Stimulated activated CD8-positive, alpha-beta memory T cell treated with anti-CD3 and anti-CD28 coated beads, Interleukin-4, amount 100 ng/mL, for 48 hours (primary cell): ENCODE measurements at places on chromosomes 1 and 21.

DNA sequence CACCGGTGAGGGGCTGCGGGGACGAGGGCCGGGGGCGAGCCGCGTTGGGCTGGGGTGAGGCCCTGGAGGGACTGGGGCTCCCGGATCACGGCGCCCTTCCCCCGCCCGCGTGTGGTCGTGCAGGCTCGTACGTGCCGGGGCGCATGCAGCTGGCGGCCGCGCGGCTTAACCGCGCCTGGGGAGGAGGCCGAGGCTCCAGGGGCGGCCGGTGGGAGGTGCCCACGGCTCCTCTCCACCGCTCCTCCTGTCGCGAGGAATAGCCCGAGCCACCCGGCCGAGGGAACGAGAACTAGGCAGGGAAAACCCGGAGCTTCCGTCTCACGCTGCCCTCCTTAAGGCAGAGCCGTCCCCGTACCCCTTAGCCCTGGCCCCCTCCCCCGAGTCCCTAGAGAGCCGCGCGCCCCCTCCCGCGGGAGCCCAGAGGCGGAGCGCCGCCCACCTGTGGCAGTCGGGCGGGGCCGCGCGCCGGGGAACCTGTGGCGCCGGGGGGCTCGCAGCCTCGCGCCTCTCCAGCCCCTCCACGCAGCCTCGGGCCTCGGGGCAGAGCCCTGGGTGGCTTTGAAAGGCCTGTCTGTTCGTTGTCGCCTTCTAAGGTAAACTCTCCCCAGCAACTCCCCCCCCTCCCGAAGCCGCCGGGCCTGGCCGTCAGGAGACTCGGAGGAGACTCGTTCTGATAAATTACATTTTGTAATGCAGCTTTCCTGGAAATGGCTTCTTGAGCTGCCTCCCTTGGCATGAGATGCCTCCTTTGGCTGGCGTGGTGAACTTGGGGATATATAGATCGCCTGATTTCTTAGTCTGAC lies 746 bp downstream of the AK4 start:
- peak; percentile 70 for DNase-seq

- DNase-seq: no peak
Measured at GRCh38 chr1:162405800-162406199, 6.1 kb downstream of the SH2D1B start.

DNA sequence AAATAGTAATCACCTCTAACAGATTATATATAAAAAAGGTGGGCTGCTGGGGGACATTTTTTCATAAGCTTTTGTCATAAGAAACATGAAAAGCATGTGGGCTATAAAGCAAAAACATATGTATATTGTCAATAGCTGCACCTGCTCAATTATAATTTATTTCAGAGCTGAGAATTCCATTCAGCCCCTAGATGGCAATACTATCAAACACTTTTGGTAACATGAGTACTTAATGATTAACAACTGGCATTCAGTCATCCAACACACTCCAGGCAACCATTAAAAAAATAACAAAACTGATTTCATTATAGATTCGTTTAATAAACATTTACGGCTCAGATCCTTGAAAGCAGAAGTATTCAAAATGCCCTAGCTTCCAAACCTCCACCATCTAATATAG lies 115.1 kb downstream of the KCTD3 start:
- no peak for DNase-seq

- DNase-seq: no peak
Measured at GRCh38 chr1:205258261-205258691, 30.5 kb downstream of the TMCC2 start.

DNA sequence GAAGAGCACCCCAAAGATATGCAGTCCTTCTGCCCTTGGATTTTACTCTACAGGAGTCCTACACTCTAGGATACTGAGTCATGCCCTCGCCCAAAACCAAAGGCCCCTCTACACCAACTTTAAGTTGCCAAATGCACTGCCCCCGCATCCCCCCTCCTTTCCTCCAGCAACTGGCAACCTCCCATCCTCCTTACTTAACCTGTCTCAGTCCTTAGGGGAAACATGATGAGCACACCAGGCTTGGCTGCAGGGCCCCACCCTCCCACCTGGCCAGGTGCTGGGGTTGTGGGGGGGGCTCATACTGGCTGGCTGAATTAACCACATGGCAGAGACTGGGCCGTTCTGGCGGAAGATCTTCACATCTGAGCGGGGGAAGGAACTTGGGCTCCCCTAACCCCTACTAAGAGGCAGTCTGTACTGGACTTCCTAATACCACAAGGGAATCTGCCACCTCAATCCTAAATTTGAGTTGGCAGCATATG lies 1.2 kb downstream of the HDGF start:
- peak; percentile 74 for DNase-seq

- DNase-seq: no peak
Measured at GRCh38 chr1:94772845-94773244, 47.3 kb upstream of the SLC44A3 start.
